ENCODE measurements at places on chromosomes 7 and 10.

DNA sequence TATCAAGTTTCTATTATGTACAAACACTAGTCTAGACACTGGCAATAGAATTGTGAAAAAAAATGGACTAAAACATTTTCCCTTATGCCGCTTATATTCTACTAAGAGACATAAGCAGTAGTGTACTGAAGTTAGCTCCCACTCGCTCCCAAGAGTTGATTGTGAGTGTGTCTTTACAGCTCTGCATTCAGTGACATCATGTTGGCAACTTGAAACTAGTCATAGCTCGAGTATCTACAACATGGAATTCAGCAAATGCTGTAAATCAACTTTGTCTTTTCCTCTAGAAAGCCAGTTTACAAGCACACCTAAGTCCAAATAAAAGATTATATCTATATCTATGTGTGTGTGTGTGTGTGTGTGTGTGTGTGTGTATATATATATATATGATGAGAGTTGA lies 58.8 kb upstream of the MAGI2 start:
- H3K27me3 ChIP-seq = no peaks in the 10 kb centered on the region
- H3K4me3 ChIP-seq = no peak overlapping the region
- H3K36me3 ChIP-seq = no peaks in the 10 kb centered on the region
- no peak for DNase-seq
- H3K4me1 ChIP-seq = no peaks in the 10 kb centered on the region
- H3K27ac ChIP-seq = no peak overlapping the region

DNA sequence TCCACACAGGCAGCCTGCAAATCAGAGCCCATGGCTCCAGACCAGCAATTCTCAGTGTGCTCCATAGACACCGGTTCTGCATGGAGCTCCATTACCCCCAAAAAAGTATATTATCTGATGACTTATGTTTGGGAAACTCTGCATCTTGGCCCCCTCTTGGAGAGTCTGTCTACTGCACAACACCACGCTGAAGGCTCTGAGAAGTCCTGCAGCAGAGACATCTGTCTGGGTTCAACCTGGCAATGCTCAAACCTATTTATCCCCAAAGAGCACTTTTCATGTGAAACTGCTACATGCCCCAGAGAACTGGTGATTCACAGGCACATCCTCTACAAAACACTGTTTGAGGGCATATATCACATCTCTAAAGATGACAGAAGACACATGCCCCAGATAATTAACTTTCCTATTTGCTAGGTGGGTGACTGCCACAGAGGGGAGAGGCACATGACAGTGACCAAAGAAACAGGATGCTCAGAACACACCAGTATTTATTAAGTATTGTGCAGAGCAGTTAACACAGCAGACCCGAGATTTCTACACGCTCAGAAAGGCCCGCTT lies 83.8 kb downstream of the DLG5 start:
- H3K27ac ChIP-seq = no peak overlapping the region
- H3K27me3 ChIP-seq = no peaks in the 10 kb centered on the region
- peaks cover 87% of the 10 kb centered on the region for H3K36me3 ChIP-seq

GRCh38 chr7:1768832-1769231 lies 98.8 kb downstream of the ELFN1 start:
- no peak overlapping the region for H3K4me3 ChIP-seq
- no peaks in the 10 kb centered on the region for H3K27me3 ChIP-seq
- no peak overlapping the region for H3K27ac ChIP-seq

- H3K4me3 ChIP-seq = no peak overlapping the region
- DNase-seq = no peak
- no peaks in the 10 kb centered on the region for H3K36me3 ChIP-seq
- no peaks in the 10 kb centered on the region for H3K27me3 ChIP-seq
These were observed 118.4 kb downstream of the MBL2 start for GRCh38 chr10:52654201-52654600.

DNA sequence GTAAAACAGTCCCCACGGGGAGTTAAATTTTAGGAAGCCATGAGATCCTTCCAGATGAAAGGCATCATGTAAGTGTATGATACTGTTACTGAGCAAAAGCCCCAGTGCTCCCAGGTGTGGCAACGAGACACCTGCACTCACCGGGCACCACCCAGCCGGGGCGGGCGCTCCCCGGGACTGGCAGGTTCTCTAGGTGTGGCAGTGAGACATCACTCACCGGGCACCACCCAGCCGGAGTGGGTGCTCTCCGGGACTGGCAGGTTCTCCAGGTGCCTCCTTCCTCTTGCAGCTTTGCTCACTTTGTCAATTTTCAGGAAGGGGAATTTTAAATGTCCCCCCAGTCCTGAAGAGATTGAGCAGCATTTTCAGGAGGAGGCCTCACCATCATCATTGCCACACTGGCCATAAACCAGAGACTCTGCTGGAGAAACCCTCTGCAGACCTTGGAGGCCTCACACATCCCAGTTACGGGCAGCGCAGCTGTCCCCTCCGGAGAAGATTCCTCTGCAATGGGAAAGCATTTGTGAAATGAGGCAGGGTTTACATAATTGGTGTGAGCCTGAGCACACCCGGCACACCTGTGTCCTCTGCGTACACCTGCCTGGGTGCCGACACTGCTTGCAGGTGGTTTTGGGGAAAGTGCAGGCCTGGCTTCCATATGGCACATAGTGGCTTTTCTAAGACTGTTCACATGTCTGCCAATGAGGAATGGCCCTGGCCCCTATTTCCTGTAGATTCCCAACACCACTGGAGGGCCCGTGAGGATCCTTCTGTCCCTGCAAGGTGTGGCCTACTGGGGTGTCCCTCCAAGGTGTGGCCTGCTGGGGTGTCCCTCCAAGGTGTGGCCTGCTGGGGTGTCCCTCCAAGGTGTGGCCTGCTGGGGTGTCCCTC lies 191.4 kb downstream of the EBF3 start:
- H3K36me3 ChIP-seq = no peaks in the 10 kb centered on the region
- H3K4me3 ChIP-seq = no peak overlapping the region
- DNase-seq = no peak
- no peaks in the 10 kb centered on the region for H3K27me3 ChIP-seq
- H3K27ac ChIP-seq = no peak overlapping the region
- no peaks in the 10 kb centered on the region for H3K4me1 ChIP-seq

DNA sequence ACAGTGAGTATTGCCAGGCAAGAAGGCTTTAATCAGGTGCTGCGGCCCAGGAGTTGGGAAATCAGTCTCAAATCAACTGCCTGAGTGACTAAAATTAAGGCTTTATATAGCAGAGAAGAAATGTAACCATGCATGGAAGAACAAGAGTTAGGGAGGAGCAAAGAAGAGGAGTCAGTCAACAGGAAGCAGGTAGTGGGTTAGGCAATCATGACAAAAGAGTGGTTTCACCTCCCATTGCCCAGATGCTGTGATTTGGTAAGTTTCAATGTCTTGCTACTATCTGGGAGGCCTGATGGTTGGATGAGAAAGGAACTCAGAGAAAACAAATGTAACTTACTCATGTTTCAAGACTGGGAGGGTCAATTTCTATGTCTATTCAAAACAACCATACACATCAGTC lies 998.3 kb downstream of the GATA3 start:
- H3K4me3 ChIP-seq = no peak overlapping the region
- no peaks in the 10 kb centered on the region for H3K36me3 ChIP-seq
- H3K27ac ChIP-seq = no peak overlapping the region
- no peak for DNase-seq

DNA sequence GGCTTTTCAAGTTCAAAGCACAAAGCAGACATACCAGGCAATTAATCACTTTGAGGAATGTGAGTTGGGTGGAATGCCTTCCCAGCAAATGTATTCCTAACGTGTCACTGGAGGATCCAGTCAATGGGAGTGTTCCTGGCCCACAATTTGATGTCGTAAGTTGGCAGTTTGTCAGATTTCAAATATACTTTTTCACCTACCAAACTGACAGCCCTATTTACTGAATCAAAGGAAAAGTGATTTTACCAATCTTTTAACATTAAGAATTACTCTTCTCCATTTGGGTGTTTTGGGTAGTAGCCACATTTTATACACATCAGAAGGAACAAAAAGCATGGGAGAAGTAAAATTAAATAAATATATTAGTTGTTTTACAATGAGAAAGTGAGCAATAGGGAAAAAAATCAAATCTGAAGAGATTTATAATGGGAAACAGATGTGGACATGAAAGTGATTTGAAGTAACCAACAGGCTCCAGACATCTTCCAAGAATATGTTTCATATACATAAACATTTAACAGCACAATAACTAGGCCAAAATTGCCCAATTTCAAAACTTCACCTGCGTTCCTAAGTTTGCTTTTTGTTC lies 222.9 kb downstream of the MTERF1 start:
- peak overlapping the region; percentile 44 for H3K27ac ChIP-seq
- H3K36me3 ChIP-seq = no peaks in the 10 kb centered on the region
- peaks cover 10% of the 10 kb centered on the region for H3K4me1 ChIP-seq
- no peak for DNase-seq
- no peak overlapping the region for H3K4me3 ChIP-seq

GRCh38 chr7:77282897-77283296 lies 83.3 kb upstream of the FGL2 start:
- H3K27me3 ChIP-seq = no peaks in the 10 kb centered on the region
- H3K27ac ChIP-seq = no peak overlapping the region
- DNase-seq = no peak
